COR-L47 (cell line): ENCODE measurements at places on chromosomes 11 and 22.

- DNase-seq, result no peak
Measured at GRCh38 chr22:17106785-17107546, 14.2 kb downstream of the TMEM121B start.

- no peak for DNase-seq
Measured at GRCh38 chr11:8047382-8047781, 33.6 kb upstream of the TUB start.

DNA sequence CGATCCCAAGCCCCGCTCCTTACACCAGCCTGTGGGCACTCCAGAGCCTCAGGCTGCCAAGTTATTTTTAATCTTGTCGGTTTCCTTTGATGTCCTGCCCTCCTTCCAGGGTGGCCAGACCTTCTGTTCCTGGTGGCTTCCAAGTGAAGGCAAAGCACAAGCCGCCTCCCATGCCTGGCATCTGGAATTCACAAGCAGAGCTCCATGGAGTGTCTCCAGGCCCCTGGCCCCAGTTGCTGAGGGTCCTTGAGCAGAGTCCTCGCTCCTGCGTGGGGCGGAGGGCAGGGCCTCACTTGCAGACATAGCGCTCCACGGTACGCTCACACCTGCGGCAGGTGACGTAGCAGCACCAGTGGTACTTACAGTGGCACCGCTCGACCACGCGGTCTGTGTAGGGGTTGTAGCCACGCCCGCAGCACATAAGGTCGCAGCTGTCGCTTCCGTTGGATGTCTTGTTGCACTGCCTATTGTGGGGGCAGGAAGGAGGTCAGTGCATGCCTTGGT is 19.5 kb downstream of the WNT11 start:
- no peak for DNase-seq

GRCh38 chr11:12284316-12285050 is 92.9 kb upstream of the PARVA start:
- no peak for DNase-seq

DNA sequence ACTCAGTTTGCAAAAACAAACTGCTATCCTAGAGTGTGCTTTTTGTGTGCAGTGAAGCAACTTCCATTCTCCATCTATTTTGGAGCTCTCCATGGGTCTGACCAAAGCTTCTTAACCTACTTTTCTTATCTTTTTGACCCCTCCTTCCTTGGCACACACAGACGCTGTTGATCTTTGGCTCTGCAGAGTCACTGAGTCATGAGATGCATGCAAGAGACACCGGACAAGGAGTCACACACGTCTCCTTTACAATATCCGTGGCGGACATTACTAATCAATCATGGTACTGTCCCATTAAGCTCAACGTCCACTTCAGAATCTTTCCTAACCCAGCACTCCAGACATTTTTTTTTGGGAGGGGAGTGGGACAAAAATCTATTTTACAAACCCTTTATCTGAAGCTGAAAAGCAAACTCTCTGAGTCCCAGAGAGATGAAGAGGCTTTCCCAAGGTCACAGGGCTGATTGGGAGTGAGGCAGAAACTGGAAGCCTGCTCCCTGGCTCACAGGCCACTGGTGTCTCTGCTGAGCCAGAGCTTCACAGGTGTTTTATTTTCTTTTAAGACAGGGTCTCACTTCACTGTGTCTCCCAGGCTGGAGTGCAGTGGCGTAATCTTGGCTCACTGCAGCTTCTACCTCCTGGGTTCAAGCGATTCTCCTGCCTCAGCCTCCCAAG is 165.8 kb upstream of the SYT13 start:
- no peak for DNase-seq

DNA sequence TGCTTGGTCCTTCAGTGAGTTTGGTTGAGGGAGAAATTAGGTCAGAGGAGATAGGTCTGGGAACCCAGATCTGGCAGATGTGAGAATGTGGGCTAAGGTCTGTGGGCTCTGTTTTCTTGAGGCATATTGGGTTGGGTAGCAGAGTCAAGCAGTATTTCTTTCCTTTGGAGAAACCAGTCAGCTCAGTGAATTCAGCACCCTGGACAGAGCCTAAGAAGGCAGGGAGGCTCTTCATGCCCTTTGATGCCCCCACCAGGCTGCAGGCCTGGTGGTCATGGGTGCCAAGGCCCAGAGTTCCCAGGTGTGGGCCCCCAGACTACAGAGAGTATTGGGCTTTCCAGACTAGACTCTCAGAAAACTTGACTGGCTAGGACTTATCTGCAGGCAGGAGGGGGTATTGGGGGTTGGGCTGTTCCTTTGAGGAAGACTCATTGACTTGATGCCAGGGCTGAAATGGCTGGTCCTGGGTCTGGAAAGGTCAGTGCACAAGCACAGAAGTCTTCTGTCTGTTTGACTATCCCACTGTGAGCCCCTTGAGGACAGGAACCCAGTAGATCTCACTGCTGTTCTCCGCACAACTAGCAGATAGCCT is 45.3 kb upstream of the NECTIN1 start:
- no peak for DNase-seq

DNA sequence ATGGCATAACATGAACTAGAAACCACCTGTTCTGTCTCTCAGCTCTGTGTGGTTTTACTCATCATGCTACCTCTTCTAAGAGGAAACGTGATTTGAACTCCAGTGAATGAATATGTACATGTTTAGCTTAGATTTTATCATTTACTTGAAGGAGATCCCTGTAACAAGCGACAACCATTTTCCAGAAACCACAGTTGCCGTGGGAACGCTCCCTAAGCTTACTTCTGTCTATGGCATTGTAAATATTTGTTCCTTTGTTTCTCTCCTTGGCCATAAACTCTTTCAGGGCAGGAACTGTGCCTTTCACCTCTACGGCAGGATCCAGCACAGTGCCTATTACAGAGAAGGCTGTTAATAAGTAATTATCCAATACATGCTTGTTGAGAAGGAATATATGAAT is 17.1 kb upstream of the TPH1 start:
- DNase-seq, result no peak

DNA sequence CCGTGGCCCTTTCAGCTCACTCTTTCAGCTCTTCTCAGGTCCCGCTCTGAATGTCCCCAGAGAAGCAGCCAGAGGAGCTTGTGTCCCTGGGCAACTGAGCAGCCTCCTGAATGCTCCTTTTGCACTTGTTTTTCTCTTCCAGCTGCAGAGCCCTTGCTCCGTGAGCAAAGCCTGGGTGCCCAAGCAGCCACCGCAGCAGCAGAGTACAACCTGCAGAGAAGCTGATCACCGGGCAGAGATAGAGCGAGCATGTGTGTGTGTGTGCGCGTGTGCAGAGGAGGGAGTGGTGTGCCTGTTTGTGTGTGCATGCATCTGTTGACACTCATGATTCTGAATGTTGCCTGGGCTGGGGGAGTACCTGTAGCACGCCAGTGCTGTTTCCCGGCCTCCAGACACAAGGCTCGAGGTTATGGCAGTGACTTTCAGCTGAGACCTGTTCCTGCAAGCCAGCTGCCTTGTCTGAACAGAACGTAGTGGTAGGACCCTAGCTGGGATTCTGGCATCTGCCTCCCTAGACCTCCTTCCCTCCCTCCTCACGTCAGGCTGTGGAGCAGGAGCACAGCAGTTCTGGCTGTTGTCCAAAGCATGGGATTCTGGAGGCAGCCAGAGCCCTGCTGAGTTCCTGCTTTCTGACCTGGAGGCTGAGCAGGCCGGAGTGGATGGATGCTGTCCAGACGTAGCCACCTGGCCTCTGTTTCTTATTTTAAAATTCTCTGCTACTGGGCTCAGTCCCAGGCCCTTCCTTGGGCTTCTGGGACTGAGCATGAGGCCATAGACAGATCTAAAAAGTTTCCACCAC is 4.5 kb upstream of the MAPK8IP1 start:
- peak; percentile 67 for DNase-seq

GRCh38 chr11:69443138-69443967 is 38.1 kb upstream of the LINC01488 start:
- DNase-seq, result no peak

GRCh38 chr22:40432157-40432556 is 61.8 kb downstream of the SGSM3 start:
- DNase-seq, result no peak

GRCh38 chr11:121372671-121373429 is 79.3 kb upstream of the SORL1 start:
- DNase-seq, result no peak

- no peak for DNase-seq
Measured at GRCh38 chr11:116536416-116536815, 236.4 kb downstream of the BUD13 start.

- no peak for DNase-seq
Measured at GRCh38 chr22:47631571-47632102, 869.2 kb downstream of the TBC1D22A start.

DNA sequence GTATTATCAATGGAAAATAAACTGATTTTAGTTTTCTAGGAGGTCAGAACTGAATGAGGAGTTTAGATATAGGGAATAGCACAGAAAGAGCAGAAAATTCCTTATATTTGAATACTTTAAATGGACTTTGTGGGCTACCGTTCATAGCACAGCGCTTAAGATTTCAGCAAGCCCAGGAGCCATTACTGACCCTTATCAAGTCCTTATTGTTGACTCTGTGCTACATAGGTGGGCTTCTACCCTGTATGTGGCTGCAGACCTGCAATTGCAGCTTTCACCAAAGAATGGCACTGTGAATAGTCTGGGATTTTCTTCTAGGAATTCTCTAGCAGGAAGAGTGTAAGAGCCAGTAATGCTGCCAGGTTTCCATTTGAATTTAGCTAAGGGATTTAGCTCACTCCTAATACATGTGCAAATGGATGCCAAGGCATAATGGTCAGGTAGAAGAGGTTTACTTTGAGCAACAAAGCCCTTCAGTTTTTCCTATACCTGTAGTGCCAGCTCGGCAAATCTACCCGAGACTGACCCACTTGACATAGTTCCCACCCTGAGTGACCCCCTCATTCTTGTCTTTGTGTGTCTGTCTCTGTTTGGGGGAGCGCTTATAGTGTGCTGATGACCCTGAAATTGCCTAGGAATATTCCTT is 42.5 kb upstream of the DLAT start:
- DNase-seq, result no peak

GRCh38 chr22:42945736-42946135 is 69.2 kb downstream of the PACSIN2 start:
- no peak for DNase-seq

GRCh38 chr11:84319863-84320262 is 1033.7 kb upstream of the CCDC90B start:
- DNase-seq, result no peak

GRCh38 chr11:82701847-82702520 is 31.7 kb downstream of the FAM181B start:
- peak; percentile 55 for DNase-seq

DNA sequence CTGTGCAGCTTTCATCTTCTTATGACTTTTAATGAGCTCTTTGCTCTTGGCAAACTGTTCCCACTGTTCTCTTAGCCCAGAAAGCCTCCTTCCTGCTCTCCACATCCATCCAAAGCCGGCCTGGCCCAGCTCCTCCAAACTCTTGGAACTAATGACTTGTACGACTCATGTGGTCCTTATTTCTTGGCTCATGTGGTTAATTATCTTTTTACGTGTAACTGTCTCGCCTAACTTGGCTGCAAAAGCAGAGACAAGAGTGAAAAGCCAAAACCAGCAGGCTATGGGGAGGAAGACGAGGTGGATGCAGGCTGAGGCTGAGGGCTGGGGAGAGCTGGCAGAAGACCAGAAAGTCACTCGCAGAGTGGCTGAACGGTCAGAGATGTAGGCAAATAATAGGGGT is 5.5 kb downstream of the CSNK2A3 start:
- no peak for DNase-seq
